ENCODE measurements at places on chromosomes 7 and 10.

- DNase-seq, result no peak
Observed at GRCh38 chr7:103735377-103735776, 254.1 kb downstream of the RELN start.

DNA sequence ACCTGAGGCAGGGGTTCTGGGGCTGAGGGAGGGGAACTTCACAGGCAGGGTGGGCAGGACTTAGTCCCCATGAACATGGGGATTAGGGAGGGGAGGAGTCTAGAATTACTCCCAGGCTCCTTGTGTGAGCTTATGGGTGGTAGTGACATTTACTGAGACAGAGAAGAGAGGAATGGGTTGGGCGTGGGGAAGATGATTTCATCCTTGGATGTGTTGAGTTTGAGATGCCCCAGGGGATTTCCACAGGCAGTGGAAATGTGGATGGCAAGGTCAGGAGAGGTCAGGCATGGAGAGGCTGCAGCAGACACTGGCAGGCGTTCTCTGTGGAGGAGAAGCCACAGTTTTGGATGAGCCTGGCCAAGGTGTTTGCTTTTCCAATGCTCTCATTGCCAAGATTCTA is 26.4 kb upstream of the GSDME start:
- no peak for DNase-seq

GRCh38 chr7:81111358-81111757 is 192.5 kb upstream of the SEMA3C start:
- DNase-seq, result no peak

- no peak for DNase-seq
Observed at GRCh38 chr10:68302503-68302823, 29.4 kb upstream of the HNRNPH3 start.

DNA sequence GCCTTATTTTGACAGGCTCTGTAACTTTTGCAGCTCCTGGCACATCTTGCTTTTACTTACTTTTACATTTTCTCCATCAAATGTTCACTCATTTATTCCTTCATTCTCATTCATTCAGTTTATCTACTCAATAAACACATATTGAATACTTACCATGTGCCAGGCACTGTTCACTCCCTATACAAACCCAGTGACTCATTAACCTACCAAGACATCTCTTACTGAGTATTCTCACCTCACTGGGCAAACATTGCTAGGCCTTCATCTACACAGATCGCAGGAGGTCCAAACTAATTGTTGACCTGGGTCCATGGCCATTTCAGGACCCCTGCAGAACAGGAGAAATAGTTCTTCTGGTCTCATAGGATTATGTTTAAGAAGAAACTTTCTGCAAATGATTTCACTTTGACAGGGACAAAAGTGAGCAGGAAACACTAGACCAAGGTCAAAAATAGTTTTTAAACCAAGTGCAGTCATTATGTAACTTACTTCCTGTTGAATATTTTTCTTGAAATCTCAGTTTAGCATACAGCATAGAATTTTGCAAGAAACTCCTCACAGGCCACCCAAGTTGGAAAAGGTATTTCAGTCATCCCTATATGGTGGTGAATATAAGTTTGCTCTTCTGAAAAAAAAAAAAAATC is 17.6 kb downstream of the SLC26A4 start:
- DNase-seq, result no peak

DNA sequence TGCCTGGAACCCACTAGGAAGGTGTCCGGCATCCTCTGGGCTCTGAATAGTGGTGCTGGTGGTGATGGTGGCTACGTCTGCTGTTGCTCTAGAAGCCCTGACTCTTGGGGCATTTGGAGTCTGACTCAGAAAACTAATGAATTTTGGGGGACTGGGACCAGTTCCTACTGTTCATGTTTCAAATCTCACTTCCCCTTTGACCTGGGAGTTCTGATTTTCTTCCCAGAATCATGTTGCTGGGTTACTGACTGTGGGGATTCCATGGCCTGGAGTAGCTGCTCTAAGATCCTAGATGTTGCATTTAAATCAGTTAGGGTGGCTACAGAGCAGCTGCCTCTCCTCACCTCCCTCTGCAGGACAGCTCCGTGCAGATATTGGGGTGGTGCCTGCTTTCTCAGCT is 3.2 kb downstream of the TSPAN33 start:
- DNase-seq, result no peak

GRCh38 chr10:60863796-60864195 is 80.2 kb downstream of the RHOBTB1 start:
- peak; percentile 90 for DNase-seq

GRCh38 chr10:123143162-123143824 is 4.6 kb upstream of the HMX2 start:
- DNase-seq, result no peak

GRCh38 chr7:98930921-98931320 is 52.6 kb downstream of the TRRAP start:
- no peak for DNase-seq

- no peak for DNase-seq
Observed at GRCh38 chr7:24907311-24907886, 72.6 kb downstream of the OSBPL3 start.

- DNase-seq, result no peak
Observed at GRCh38 chr7:123660514-123661354, 5.1 kb downstream of the LMOD2 start.

GRCh38 chr10:102419269-102420180 is 940 bp upstream of the PSD start:
- peak; percentile 41 for DNase-seq

DNA sequence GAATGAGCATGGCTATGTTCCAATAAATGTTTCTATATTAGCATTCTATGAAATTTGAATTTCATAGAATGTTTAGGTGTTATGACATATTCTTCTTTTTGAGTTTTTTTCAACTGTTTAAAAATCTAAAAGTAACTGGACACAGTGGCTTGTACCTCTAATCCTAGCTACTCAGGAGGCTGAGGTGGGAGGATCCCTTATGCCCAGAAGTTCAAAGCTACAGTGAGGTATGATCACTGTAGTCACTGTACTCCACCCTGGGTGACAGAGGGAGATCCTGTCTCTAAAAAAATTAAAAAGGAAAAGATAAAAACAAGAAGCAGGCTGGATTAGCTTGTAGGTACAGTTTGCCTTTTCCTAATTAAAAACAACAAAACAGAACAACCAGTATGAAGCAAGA is 95.1 kb downstream of the NRBF2 start:
- no peak for DNase-seq

DNA sequence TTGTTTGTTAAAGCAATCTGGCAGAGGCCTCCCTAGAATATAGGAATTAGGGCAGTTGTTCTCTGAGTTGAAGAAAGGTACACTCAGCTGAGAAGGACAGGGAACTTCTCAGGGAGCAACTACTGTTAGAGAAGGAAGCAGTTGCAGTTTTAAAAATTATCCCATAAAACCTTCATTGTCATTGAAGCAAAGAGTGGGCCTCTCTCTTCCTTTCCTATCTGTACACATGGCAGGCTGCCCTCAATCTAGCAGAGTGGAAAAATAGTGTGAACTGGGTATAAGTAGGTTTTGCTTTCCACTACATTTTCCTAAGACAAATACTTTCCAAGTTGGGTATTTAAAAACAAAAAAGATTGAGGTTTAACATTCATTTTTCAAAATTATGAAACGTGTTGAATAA is 236.7 kb upstream of the KLF14 start:
- DNase-seq, result no peak

- no peak for DNase-seq
Observed at GRCh38 chr10:71126432-71126831, 85.9 kb upstream of the UNC5B start.

GRCh38 chr7:139115104-139115503 is 5.6 kb upstream of the ZC3HAV1 start:
- DNase-seq, result no peak

GRCh38 chr7:77797734-77798393 is 370 bp downstream of the TMEM60 start:
- DNase-seq, result peak; percentile 90

GRCh38 chr7:117118579-117119180 is 165.4 kb downstream of the ST7 start:
- DNase-seq, result no peak

DNA sequence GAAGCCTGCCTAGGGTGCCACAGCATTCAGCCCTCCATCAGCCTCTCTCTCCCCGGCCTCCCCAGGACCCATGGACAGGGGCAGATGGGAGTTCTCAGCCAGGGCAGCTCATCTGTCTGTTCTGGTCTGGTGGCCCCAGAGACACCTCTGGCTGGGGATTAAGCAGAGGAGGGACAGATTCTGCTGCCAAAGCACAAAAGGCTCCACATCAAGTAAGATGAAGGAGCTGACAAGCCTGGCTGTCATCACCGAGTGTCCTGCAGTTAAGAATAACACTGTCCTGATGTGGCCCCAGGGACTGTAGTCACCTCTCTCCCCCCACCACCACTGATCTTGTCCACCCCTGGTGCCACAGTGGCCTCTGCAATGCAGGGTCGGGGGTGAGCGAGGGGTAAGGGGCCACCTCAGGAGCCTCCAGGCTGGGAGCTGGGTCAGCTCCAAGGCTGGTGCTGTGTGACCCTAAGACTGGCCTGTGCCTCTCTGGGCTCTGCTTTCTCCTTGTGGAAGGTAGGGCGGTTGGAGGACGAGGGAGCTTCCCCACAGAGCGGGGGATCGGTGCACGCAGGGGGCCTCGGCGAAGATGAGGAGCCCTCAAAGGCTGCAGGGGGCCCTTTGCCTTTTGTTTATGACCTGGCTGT is 18.7 kb downstream of the C10orf105 start:
- no peak for DNase-seq

DNA sequence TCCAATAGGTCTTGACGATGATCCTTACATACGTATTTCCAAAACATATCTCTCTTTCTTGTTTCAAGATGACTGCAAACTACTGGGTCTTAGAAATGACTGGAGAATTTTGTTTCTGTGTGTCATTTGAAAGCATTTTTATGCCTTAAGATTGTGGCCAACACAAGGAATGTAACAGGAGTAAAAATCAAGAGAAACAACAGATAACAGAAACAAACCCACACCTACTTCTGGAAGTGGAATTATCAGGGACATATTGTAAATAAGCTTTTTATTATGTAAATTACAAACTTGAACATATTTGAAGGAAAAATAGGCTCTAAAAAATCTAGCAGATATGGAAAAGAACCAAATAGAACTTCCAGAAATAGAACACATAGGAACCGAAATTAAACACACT is 195.6 kb downstream of the CYP26A1 start:
- DNase-seq, result no peak

DNA sequence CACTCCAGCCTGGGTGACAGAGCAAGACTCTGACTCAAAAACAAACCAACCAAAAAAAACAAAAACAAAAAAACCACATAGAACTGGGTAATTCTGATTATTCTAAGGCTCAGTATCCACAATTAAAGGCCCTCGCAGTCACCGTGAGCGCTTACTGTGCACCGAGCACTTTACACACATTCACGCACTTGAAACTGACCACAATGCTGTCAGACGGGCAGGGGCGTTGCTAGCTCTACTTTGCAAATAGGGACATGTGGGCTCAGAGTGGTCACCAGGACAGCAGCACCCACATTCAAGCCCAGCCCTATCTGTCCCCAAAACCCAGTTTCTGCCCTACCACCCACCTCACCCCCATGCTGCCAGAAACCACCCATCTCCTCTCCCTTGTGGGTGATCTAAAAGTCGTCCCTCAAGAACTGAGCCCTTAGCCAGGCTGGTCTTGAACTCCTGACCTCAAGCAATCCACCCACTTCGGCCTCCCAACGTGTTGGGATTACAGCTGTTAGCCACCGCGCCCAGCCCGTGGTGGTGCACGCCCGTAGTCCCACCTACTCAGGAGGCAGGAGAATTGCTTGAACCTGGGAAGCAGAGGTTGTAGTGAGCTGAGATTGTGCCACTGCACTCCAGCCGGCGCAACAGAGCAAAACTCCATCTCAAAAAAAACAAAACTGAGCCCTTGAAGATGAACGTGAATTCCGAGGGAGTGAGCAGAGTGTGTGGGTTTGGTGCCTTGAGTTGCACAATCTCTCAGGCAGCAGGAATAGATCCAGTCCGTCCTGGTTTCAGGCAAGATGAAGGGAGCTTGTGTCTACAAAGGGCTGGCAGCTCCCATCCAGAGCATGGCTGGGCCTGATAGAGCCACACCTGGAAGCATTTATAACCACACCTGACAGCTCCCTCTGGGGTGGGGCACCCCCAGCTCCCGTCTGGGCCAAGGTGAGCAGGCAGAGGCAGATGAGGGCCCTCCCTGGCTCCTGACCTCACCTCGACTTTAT is 5.4 kb upstream of the HSPB1 start:
- DNase-seq, result no peak

DNA sequence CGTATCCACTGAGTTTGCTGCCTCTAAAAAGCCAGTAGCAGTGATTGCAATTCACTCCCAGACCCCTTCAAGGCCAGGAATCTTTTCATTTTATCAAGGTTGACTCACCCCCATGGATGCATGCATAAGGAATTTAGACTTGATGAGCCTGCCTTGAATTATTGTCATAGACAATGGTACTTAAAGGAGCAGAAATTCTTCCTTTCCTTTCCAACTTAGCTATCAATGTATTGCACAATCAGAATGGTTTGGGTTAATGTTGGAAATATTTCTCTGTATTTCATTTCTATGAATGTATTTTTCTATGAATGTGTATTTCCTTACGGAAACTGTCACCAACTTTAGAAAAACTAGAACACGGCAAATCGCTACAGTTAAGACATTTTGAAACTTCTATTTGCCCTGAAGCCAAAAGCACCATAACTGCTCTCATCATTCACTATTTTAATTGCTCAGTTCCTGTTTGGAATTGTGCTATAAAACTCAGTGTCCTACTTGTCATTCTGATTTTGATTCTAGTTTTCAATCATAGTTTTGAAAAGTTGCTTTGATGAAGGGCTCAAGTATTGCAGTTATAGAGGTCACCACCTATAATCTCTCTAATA is 355.7 kb upstream of the AKR1E2 start:
- no peak for DNase-seq

GRCh38 chr10:16870331-16870730 is 53.1 kb upstream of the RSU1 start:
- DNase-seq, result no peak

DNA sequence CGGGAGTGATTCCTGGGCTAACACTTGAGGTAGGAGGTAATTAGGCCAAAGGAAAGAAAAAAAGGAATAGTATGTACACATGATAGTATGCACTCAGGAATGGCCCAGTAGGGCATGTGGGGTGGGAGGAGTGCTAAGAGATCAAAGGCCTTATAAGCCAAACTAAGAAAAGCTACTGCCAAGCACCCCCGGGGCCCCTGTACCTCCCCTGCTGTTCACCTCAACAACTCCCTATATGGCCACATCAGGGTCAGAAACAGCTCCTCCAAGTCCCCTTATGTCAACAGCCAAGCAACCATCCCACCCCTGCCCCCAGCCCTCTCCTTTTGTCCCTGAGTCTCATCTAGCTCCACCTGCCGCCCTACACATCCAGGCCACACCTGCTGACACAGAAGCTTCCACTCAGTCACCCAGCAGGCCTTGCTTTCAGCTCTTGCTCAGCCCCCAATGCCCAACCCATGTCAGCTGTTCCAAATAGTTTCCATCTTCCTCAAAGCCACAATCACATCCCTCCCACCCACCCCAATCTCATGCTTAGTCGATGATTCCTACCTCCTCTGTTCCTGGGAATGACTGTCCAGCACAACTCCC is 80.2 kb downstream of the SORBS1 start:
- DNase-seq, result no peak

DNA sequence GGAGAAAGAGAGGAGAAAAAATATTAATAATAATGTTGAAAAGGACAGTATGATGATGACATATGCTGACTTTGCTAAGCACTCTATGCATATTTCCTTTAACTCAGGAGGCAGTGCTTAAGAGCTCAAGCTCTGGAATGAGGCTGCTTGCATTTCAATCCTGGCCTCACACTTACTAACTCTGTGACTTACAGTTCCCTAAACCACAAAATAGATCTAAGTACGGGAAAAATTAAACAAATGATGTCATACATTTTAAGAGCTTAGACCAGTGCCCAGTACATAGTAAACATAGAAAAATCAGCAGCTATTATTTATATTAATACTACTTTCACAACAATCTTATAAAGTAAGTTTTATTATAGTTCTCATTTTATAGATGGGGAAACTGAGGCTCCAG is 61.3 kb downstream of the GFRA1 start:
- DNase-seq, result no peak
